ENCODE measurements at places on chromosomes 7 and 10.

DNA sequence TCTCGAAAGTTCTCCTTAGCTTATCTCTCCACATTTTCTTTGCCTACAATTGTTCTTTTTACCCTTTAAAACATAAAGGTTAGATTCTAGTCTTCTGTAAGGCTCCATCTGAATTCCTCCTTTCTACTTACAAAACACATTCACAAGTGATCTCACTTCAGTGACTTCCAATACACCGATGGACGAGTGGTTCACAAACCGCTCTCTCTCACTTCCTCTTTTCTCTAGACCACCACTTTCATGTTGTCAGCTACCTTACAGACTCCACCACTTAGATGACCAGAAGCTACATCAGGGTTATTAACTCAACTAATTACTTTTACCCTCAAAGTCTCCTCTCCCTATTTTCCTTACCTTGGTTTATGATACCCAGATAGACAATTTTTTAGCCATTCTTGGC lies 11.8 kb downstream of the MET start:
- no peak for DNase-seq

GRCh38 chr10:90917238-90917967 lies 3.5 kb downstream of the ANKRD1 start:
- no peak for DNase-seq

DNA sequence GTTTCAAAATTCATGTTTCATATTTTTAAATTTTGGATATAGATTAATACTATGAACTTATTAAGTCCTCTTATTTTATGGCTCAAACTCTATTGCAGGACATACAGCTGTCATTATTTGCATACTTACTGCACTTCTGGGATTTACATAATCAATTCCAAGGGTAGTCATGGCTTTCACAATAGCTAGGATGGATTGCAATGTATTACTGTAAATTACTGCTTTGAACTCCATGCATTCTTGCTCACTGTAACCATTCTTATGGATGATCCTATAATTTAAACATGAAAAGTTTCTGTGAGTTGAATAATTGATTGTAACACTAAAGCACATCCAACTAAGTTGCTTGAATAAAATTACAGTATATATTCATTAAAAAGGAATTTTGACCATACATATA lies 23.5 kb downstream of the GNAT3 start:
- peak; percentile 11 for DNase-seq

DNA sequence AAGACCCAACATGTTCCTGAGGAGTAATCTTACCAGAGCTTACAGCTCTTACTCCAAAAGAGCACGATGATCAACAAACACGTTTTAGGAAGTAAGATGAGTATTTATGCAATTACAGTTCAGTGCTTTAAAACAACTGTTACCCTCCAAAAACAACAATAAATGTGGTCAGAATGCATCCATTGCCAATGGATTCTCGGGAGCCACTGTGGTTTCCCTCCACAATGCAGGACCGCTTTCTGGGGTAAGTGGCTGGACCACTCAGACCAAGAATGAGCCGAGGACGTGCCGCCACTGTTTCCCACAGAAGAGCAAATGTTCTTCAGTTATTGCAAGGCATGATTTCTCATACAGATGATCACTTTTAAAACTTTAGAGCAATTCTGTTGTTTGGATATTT lies 232.3 kb upstream of the MKLN1 start:
- no peak for DNase-seq

DNA sequence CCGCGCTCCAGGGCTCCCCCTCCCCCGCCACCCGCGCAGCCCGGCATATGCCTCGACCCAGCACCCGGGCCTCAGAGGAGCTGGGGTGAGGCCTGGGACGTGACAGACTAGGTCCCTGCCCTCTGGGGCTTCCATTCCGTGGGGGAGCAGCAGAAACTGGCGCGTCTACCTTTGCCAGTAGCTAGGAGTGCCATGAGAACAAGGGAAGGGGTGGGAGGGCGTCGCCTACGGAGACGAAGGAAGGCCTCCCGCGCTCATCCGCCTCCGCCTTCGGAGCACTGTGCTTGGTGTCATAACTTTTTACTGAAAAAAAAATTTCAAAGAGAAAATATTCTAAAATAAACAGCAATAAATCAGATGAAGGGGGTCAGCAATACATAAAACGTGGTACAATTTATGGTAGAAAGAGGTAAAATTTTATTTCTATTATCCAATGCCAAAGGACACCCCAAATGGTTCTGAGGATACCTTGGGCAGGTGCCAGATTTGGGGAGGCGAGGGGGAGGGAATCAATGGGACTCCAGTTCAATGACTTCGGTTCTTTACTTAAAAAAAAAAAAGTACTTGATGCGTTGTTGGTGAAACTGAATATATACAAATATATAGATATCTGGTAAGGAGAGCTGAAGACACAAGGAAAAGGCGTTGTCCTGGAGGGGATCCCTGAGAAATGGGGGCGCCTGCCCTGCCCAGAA lies 35.1 kb upstream of the GRID1 start:
- no peak for DNase-seq

DNA sequence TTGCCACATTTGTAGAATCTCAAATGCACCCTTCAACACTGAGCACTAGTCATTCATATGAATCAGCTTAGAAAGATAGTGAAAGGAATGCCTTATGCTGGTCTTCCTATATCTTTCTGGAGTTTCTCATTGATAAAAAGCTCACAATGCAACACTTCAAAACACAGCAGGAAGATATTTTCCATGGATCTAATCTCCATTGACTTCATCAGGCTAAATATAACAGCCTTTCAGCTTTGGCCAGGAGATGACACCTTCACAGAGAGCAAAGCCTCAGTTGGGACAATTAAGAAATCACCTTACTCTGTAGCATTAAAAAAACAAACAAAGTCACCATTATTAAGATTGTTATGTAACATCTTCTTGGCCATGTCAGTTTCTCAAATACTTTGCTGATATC lies 6.7 kb downstream of the NRP1 start:
- no peak for DNase-seq

- peak; percentile 78 for DNase-seq
Measured at GRCh38 chr10:69760072-69760471, 41.6 kb upstream of the COL13A1 start.

DNA sequence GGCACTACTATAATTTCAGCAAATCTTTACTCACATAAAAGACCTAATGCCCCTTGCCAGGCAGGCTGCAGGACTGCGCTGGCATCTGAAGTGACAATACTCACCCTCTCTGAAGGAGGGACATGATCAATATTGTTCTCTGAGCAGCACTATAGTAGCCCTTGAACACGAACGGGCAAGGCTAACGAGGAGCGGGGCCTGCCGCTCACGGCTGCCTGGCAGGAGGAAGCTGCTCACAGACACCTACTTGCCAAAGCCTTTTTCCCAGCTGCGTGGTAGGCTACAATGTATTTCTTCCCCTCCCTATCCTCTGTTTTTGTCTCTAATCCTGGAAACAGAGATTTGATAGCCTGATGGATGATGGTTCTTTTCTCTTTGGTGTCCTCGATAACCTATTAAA lies 19.9 kb downstream of the PUS7 start:
- no peak for DNase-seq

- DNase-seq, result no peak
Measured at GRCh38 chr7:74429153-74429747, 24.5 kb upstream of the GTF2IRD1 start.

Data from spinal cord (tissue), 10 donors.